ENCODE measurements at places on chromosomes 7 and 10.

GRCh38 chr7:120987280-120987679 is 1.2 kb upstream of the CPED1 start:
- no peak for DNase-seq

DNA sequence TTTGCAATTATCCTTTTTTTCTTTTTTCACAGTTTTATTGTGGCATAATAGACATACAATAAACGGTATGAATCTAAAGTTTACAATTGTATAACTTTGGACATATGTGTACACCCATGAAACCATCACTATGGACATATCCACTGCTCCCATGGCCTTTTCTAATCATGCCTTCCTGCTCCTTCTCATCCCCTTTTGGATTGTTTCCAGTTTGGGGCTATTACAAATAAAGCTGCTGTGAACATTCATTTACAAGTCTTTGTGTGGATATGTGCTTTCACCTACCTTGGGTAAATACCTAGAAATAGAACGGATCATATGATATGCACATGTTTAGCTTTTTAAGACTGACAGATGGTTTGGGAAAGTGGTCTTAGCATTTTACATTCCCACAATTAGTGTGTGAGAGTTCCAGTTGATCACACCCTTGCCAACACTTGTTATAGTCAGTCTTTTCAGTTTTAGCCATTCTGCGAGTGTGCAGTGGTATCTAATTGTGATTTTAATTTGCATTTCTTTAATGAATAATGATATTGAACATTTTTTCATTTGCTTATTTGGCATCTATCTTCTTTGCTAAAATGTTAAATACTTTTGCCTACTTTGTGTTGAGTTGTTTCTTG is 120.9 kb upstream of the KAT6B start:
- DNase-seq: no peak

DNA sequence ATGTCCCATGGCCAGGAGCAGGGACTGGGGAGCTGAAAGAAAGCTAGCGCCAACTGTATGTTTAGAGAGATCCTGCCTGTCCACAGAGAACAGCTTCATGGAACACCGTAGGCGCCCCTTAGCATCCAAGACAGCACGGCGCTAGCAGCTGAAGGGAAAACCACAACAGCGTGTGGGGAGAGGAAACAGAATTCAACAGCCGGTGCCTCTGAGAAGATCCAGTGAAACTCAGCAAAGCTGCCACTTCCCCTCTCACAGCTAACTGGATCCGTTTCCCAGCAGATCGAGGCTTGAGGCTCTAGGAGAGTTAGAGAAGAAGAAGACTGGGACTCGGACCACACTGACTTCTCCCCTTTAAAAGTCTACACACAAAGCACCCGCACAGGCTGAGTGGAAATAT is 145.0 kb downstream of the MAD1L1 start:
- no peak for DNase-seq

- peak; percentile 40 for DNase-seq
These were observed 128.1 kb upstream of the UNC5B start for GRCh38 chr10:71084061-71084817.

DNA sequence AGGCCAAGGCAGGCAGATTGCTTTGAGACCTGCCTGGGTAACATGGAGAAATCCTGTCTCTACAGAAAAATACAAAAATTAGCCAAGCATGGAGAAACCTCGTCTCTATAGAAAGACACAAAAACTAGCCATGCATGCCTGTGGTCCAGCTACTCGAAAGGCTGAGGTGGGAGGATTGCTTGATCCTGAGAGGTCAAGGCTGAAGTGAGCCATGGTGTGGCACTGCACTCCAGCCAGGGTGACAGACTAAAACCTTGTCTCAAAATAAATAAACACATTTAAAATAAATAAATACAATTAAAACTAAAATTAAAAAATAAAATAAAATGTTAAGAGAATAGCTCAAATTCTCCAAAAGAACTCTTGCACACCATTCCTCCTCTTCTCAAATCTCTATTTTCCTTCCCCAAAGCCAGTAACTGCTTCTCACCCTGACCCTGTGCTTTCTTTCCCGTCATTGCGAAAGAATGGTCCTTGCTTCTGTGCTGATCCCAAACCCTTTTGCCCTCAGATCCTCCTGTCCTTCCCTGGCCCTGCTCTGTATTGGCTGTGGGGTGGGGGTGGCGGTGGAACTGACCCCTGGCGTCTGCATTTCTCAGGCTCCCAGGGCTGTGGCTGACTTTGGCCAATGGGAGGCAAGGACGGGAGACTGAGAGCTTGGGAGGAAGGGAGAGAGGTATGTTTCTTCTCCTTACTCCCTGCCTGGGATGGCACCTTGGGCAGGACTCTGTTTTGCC is 12.4 kb downstream of the SRGN start:
- DNase-seq: no peak

- no peak for DNase-seq
These were observed 25.9 kb downstream of the ST8SIA6 start for GRCh38 chr10:17428351-17429097.

GRCh38 chr10:23344241-23344841 is at the start of gene C10orf67:
Gene C10orf67, minus strand, starts transcription at chr10:23344797. Its CDS starts 23 bp downstream, at chr10:23344774.
- DNase-seq: peak; percentile 72

GRCh38 chr7:117807676-117808075 is 65.6 kb downstream of the CTTNBP2 start:
- no peak for DNase-seq

GRCh38 chr7:29471444-29472138 is 92.0 kb upstream of the PRR15 start:
- DNase-seq: no peak

DNA sequence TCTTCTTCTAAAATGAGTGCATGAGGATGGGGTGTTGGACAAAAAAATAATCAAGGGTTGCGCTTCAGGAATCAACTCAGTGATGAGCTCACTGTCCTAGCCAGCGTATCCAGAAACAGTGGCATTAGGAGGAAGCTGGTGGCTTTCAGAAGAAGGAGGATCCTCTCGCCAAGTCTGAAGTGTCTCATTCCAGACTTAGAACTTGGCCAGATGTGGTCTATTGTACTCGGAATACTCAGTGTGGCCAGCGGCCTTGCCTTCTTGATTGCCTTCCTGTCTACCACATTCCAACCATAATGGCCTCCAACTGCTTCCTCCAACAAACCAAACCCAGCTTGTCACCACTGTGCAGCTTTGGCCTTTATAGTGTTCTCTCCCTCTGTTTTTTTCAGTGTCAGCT is 732.4 kb downstream of the KCNMA1 start:
- no peak for DNase-seq

- DNase-seq: no peak
These were observed 67.1 kb downstream of the AOAH start for GRCh38 chr7:36657036-36657660.

GRCh38 chr7:112515989-112516388 is 35.2 kb downstream of the LSMEM1 start:
- no peak for DNase-seq

DNA sequence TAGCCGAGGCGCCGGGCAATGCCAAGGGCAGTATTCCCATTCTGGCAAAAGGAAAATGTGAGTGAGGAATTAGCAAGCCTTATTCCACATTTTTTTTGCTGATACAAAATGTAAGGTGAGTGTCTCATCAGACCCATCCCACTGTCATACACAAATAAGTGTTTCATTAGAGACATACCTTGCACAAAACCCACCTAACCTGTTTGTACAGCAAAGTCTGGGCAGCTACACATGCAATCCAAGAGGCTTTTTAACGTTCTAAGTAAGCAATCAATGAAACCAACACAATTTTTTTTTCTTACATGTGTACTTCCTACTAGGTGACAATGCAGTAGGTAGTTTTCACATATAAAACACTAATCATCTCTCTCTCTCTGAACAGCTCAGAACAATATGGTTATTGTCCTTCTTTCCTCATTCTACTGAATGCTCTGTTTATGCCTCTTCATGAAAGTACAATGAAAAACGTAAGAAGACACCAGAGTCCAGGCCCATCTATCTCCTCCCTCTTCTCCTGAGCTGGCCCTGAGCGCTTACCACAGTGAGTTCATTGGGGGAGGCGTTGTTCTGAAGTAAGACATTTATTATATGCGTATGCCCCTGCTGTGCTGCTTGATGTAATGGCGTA is 217.2 kb downstream of the ANK3 start:
- DNase-seq: no peak

DNA sequence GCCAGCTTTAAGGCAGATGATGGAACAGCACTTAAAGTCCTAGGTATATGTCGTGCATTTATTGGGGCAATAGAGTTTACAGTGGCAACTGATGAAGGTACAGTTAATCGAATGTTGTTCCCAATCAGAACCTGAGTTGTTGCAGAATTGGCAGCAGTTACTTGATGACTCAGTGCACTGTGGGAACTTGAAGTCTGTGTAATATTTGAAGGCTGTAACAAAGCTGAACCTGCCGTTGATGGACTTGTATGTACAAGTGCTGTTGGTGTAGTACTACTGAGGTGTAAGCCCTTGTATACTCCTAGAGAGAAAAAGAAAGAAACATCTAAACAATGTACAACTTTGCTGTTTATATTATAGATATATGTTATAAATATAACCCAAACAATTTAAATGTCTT is 75.3 kb downstream of the EPC1 start:
- DNase-seq: no peak

DNA sequence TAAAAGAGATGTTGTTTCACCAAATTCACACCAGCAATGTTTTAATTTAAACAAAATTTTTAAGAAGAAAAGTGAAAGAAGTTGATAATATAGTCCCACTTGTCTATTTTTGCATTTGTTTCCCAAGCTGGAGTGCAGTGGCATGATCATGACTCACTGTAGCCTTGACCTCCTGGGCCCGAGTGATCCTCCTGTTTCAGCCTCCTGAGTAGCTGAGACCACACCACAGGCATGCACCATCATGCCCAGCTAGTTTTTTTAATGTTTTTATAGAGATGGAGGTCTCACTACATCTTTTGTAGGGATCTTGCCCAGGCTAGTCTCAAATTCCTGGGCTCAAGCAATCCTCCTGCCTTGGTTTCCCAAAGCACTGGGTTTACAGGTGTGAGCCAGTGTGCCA is 14.1 kb upstream of the NDUFA5 start:
- no peak for DNase-seq

- DNase-seq: no peak
These were observed 58.6 kb downstream of the LAMB4 start for GRCh38 chr7:108071551-108071950.

DNA sequence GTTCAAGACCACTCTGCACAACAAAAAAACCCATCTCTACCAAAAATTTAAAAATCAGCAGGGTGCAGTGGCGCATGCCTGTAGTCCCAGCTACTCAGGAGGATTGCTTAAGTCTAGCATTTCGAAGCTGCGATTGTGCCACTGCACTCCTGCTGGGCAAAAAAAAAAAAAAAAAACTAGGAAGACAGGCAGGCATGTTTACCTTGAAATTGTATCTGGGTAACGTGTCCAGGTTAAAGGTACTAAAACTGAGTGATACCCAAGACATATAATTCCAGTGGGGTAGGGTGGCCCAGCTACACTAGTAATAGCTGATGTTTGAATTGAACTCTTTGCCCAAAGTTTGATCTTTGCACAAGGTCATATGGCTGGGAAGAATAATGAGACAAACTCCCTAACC is 16.2 kb downstream of the GHITM start:
- DNase-seq: no peak

DNA sequence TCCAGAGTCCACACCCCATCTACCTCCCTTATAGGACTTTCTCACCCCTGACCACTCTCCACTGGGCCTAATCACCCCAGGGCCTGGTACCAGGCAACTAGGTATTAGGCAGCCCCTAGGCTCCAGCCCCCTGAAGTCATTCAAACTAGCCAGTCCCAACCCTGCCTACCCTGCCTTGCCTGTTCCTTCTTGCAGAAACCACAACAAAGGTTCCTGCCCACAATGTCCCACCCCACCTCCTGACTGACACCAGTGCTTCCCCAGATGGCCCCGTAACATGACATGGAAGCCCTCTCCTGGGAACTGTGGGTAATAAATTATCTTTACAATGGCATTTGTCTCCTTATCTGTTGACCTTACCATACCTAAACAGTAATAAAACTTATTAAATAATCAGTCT is 100.6 kb upstream of the PDE1C start:
- no peak for DNase-seq

DNA sequence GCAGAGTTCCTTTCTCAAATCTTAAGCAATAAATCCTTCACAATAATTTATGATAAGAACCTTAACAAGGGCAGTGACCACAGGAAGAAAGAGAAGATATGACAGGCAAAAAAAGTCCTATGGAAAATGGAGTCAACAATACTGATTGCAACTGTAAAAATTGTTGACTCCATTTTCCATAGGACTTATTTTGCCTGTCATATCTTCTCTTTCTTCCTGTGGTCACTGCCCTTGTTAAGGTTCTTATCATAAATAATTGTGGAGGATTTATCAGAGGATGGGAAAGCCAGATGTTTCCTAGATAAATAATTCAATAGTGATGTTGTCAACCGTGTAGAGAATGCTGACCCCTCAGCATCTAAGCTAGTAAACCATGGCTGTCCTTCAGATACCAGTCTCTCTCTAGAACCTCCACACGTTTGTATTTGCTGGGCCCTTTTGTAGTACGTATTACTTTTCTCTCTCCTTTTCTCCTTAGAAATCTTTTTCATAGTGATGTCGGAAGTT is 172.6 kb upstream of the BET1 start:
- DNase-seq: no peak

GRCh38 chr10:29141761-29142160 is 147.1 kb upstream of the LYZL1 start:
- no peak for DNase-seq

DNA sequence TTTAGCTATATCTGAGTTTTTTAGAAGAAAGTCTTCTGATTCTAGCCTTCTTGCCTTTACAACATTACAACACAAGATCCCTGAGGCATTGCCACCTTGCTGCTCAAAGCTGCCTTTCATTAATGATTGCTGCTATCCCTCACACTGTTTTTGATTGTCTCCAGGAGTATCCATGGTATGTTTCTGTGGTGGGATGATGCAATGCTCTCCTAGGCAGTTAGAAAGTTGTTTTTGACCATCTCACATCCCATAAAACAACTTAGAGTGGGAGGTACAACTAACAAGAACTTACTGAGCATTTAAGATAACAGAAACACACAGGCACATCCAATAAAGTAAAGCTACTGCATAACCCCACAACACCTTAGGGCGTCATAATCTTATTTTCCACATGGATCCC is 1156.0 kb upstream of the LRRTM3 start:
- DNase-seq: no peak

DNA sequence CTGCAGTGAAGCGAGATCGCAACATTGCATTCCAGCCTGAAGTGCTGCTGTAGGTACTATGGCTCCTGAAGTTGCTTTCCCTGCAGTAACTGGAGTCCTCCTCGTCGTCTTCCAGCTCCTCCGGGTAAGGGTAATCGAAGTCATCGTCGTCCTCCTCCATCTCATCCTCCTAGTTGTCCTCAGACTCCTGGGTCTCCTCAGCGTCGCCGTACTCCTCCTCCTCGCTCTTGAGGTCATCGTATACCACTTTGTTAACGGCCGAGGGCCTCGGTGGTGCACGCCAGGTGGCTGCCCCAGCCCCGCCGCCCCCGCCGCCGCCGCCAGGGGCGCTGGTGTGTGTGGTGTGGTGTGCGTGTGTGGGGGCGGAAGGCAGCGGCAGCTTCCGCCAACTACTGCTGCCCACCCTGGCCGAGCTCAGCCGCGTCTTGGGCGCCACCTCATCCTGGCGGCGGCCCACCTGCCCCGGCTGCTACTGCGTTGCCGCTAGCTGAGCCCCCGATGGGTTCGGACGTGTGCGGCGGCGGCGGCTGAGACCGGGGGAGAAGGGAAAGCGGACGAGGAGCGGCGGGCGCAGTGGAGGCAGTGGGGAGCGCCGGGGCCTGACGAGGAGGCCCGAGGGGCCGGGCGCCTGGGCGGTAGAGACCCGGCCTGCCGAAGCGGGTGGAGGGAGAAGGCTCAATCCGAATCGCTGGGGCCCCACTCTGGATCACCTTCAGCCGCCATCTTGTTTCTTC is 11.8 kb upstream of the ACBD5 start:
- peak; percentile 70 for DNase-seq
